ENCODE measurements at places on chromosomes 5 and 9. TPM values are rescaled to one million over a fixed set of nuclear protein-coding genes. Genes with fewer than 3 reads are reported as not detected.

Gene ZNF454
- total RNA-seq = not detected

Gene TAF1L
- not detected for total RNA-seq

Gene IFNA21
- total RNA-seq = not detected

Gene AQP7
- 0.64 TPM for total RNA-seq

Gene HAVCR2
- total RNA-seq = 0.39 TPM

Gene DDX4
- not detected for total RNA-seq

Gene LCNL1
- total RNA-seq = 0.07 TPM
